ENCODE measurements at places on chromosomes 7 and 10.

DNA sequence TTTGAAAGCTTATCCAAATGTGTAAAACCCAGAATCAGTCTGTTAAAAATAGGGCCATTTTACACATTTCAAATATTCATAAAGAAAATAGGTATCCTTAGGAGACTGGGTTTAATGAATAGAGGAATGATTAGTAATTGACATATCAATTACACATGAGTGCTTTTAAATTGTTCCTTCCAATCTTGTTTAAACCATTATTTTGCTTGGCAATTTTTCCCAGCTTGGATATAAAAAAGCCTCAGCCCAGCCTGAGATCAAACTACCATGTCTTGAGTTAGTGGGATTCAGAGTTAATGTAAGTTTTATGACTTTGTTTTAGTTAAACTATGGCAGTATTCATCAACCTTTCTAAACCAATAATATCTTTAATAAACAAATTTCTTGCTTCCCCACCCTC lies 28.3 kb downstream of the PARP12 start:
- no peak for DNase-seq

DNA sequence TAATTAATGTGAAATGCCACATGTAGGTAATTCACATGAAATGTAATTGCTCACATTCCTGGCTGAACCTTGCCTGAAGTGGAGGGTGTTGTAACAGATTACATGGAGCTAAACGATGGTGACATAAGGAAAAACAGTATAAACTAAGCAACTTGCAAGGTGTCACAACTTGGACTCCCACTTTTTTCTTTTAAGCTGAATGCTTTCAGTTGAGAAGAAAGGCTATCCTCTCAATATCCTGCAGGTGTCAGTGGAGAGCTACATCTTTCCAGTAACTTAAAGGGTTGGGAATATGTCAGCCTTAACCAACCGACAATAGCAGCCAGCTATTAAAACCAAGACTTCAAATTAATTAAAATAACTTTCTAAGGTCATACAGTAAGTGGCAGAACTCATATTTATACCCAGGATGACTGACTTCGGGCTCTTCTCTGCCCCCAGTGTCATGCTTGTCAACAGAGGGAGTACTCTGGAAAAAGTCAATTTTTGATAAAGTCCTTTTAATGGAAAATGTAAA lies 33.7 kb downstream of the NRBF2 start:
- peak; percentile 78 for DNase-seq

DNA sequence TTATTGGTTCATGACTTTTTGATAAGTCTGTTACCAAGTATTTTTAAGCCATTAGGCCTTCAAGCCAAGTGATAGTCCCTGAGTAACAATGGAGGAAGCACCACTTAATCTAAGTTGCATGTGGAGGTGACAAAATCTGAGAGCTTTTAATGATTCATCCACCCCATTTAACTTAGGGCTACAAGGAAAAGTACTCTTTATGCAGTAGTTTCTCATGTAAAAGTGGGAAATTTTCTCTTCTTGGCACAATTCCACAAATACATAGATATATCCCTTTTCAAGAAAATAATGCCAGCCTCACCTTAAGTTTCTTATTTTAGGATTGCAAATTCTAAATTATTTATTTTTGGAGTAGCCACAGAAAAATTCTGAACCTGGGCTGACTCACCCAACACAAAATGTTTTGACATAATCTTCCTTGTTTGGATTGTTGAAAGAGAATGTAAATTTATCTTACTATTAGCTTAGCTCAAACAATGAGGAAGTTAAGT lies 85.7 kb downstream of the SUGCT start:
- no peak for DNase-seq

GRCh38 chr10:45476559-45476958 lies 102.5 kb downstream of the ALOX5 start:
- DNase-seq: no peak

- no peak for DNase-seq
Measured at GRCh38 chr10:71321386-71321785, 2.3 kb downstream of the SLC29A3 start.

DNA sequence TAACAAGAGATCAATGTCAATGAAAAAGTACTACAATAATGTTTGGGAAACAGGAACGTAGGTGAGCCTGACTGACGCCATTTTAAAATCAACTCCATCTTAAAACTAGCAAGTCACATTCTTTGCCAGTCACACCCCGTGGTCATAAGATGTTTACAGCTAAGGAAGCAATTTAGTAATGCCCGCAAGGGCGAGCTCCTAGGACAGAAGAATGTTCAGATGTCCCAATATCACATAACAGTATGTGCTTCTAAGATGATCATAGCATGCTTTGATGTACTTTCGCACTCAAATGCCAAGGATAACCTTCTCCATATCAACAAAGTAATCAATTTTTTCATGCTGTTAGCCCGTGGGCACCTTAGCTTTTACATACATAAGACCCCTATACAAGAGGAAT lies 113.8 kb upstream of the EGFR start:
- DNase-seq: no peak

- DNase-seq: no peak
Measured at GRCh38 chr10:79588800-79589199, 21.9 kb upstream of the SFTPA1 start.

GRCh38 chr7:116952635-116953371 lies 498 bp upstream of the ST7 start:
- DNase-seq: peak; percentile 82

GRCh38 chr7:47454069-47454973 lies 127.6 kb downstream of the TNS3 start:
- no peak for DNase-seq
